ENCODE measurements at places on chromosomes 6 and 20.

GRCh38 chr6:43547222-43547621 lies 28.6 kb downstream of the XPO5 start:
- no peak for DNase-seq

DNA sequence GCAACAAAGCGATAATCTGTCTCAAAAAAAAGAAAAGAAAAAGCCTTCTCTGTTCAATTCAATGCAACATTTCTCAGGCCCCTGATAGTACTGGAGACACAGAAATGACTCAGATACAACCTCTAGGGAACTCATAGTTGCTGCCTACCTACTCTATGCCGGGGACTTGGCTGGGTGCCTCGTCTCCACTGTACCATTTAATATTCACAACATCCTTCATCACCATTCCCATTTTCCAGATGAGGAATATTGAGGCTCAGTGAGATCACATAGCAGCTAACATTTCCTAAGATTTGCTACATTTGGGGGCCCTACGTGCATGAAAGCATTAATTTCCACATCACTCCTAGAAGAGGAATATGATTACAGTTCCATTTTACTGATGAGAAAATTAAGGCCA lies 7.5 kb downstream of the NOL4L start:
- DNase-seq: no peak

- DNase-seq: no peak
Measured at GRCh38 chr20:60007464-60007863, 49.2 kb downstream of the CDH26 start.

DNA sequence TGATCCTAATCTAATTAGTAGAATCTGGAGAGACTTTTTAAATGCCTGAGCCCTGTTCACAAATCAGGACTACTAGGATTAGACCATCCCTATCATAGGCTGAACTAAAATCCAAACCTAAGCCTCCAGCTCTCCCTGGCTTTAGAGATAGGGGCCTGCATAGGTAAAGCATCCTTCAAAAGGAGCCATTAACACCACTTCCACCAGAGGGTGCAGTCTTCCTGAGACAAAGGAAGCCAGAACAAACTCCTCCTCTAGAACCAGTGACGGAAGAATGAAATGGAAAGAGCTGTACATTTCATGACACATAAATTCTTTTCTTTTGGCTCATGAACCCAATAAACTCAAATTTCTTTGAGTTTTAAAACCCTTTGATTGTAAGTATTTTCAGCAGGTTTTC lies 291.2 kb upstream of the ADGRB3 start:
- no peak for DNase-seq

DNA sequence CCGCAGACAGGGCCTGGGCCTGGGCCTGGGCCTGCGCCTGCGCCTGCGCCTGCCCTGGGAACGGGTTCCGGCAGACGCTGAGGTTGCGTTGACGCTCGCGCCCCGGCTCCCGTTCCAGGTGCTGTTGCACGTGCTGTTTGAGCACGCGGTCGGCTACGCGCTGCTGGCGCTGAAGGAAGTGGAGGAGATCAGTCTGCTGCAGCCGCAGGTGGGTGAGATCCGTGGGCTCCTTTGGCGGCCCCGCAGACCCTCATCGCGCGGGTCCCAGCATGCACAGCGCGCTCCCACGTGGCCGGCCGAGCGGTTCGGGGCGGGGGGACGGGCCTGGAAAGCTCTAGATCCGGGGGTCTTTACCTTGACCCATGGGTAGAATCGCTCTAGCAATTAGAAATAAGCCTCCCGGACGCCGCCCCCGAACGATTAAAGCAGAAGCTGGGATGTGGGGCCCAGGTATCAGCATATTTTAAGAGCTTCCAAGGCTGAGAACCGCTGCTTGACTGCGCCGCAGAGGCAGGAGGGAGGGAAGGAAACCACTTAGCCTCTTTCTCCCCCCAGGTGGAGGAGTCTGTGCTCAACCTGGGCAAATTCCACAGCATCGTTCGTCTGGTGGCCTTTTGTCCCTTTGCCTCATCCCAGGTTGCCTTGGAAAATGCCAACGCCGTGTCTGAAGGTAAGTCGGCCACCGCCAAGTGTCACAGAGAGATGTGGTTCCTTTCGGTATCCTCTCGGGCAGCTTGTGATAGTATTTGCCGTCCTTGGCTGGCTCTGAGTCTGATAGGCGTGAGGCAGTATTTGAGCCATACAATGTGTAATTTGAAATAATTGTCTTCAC lies 508 bp downstream of the NOP56 start:
- peak; percentile 41 for DNase-seq
